ENCODE measurements at places on chromosomes 13 and 19.

- no peaks in the 10 kb centered on the region for H3K27me3 ChIP-seq
- no peaks in the 10 kb centered on the region for H3K4me1 ChIP-seq
- no peak overlapping the region for H3K27ac ChIP-seq
- no peak for DNase-seq
Observed at GRCh38 chr19:30008169-30008568, 66.1 kb downstream of the URI1 start.

GRCh38 chr13:30745906-30746686 lies 10.8 kb downstream of the ALOX5AP start:
- H3K27ac ChIP-seq: no peak overlapping the region
- H3K4me1 ChIP-seq: peaks cover 28% of the 10 kb centered on the region
- H3K4me3 ChIP-seq: no peak overlapping the region
- no peak for DNase-seq
- H3K36me3 ChIP-seq: peaks cover 21% of the 10 kb centered on the region
- H3K27me3 ChIP-seq: no peaks in the 10 kb centered on the region

DNA sequence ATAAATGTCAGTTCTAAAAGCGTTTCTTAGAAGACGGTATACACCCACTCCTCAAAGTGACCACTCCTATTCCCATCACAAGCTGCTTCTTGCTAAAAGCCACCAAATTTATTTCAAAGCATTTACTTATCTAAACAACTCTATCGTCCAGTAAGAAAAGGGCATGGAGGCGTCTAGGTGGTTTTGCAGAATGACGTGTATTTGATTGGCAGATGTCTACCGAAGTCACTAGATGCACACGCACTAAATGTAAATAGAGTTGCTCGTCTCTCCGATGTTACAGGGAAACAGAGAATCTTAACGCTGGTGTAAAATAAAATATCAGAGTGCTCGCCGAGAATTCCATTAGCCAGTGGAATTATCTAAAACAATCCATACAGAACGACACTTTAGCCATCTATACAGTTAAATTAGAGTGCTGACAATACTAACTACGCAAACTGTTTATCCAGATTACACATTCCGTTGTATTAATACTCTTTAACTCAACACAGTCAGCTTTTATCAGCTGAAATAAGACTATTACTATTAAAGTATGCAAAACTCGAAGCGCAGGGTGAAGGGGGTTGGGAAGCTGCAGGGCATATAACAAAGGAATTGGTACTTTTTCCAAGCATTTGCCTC lies 1.9 kb downstream of the KLF12 start:
- peaks cover 61% of the 10 kb centered on the region for H3K4me1 ChIP-seq
- no peaks in the 10 kb centered on the region for H3K36me3 ChIP-seq
- peak overlapping the region; percentile 95 for H3K27ac ChIP-seq
- peak overlapping the region; percentile 73 for H3K4me3 ChIP-seq
- peak; percentile 89 for DNase-seq

GRCh38 chr13:114097893-114098688 lies 34.3 kb downstream of the RASA3 start:
- no peak for DNase-seq
- no peaks in the 10 kb centered on the region for H3K4me1 ChIP-seq
- H3K27ac ChIP-seq: no peak overlapping the region
- no peak overlapping the region for H3K4me3 ChIP-seq
- H3K27me3 ChIP-seq: no peaks in the 10 kb centered on the region

GRCh38 chr13:21637296-21637695 lies 33.3 kb upstream of the MICU2 start:
- no peak overlapping the region for H3K27ac ChIP-seq
- no peaks in the 10 kb centered on the region for H3K36me3 ChIP-seq
- no peak overlapping the region for H3K4me3 ChIP-seq
- peaks cover 26% of the 10 kb centered on the region for H3K4me1 ChIP-seq

- no peaks in the 10 kb centered on the region for H3K36me3 ChIP-seq
- DNase-seq: no peak
- no peaks in the 10 kb centered on the region for H3K4me1 ChIP-seq
Observed at GRCh38 chr19:33280351-33280921, 21.9 kb downstream of the CEBPA start.

DNA sequence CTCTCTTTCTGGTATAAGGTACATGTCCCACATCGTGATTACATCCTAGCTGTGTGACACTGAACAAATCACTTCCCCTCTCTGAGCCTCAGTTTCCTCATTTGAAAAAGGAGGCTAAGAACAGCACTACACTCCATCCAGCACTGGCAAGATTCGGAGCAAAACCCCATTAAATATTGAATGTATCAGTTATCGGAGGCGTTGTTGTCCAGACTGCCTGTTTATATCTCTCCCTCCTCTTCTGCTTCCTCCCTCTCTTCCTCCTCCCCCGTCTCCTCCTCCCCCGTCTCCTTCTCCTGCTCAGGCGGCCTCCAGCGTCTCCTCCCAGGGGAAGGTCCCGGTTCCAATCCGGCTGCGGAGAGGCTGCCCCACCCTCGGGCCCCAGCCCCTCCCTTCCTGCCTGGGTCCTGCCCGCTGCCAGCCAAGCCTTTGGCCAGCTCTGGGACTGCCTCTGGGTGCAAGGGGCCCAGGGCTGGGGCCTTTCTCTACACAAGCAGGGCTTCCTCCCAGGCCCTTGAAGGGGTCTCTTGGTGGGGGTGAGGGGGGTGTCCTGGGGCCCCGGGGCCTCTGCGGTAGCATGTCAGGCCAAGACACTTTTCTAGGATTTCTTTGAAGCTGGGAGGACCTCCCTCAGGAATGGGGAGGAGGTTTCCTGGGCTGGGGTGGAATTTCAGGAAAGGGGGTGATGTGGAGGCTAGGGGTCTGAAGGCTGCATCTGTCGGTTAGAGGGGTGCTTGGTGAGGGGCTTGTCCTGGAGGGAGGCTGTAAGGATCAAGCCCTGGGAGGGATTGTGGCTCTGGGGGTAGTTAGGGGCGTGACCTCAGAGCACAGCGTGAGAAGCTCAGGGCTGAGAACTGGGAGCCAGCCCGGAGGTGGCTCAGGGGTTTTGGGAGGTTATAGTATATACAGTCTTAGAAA lies 1.9 kb downstream of the RRAS start:
- no peaks in the 10 kb centered on the region for H3K36me3 ChIP-seq
- H3K4me3 ChIP-seq: no peak overlapping the region
- no peaks in the 10 kb centered on the region for H3K27me3 ChIP-seq
- peaks cover 19% of the 10 kb centered on the region for H3K4me1 ChIP-seq
- H3K27ac ChIP-seq: no peak overlapping the region
- DNase-seq: peak; percentile 53

DNA sequence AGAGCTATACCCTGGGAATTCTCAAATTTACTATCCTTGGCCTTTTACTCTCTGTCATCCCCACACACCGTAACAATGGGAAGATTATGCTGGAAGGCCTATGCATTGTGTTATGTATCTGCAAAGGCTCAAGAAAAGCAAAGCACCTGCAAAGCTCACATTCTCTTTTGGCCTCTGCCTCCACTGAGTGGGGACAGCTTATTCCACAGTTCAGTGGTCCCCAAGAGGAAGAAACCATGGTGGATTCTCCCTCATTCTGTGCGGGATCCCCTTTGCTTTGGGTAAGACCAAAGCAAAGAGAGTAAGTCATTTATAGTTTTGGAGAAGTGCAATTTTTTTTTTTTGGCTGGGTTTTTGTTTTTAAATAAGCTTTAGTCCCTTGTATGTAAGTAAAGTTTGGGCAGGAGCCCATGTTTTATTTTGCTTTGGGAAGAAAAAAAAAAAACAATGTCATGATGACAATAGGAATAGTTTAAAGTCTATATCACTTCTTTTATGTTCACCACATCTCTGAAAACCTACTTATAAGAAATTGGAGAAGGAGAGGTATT lies 530.6 kb downstream of the FGF9 start:
- DNase-seq: no peak
- peaks cover 3% of the 10 kb centered on the region for H3K27me3 ChIP-seq
- no peaks in the 10 kb centered on the region for H3K4me1 ChIP-seq
- H3K27ac ChIP-seq: no peak overlapping the region
- no peaks in the 10 kb centered on the region for H3K36me3 ChIP-seq

GRCh38 chr19:46017874-46018675 lies 4.8 kb downstream of the PGLYRP1 start:
- H3K36me3 ChIP-seq: no peaks in the 10 kb centered on the region
- no peaks in the 10 kb centered on the region for H3K27me3 ChIP-seq
- no peak overlapping the region for H3K27ac ChIP-seq
- no peak overlapping the region for H3K4me3 ChIP-seq
- peaks cover 5% of the 10 kb centered on the region for H3K4me1 ChIP-seq
- no peak for DNase-seq

DNA sequence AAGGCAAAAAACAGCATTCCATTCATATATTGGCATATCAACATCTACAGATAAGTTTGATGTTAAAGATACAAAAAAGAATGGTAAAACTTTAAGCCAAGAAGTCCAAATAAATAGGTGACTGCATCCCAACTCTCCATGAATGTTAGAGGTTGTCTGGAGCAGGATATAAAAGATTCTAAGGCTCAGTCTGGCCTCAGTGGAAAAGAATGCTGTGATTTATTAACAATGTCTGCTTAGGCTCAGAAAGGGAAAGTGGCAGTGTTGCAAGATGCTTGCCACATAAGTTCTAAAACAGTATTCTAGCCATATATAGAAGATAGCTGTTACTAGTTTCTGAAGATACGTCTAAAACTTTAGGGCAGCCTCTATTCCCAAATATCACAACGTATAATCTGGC lies 179.8 kb upstream of the NBEA start:
- no peak overlapping the region for H3K27ac ChIP-seq
- no peaks in the 10 kb centered on the region for H3K4me1 ChIP-seq
- no peak overlapping the region for H3K4me3 ChIP-seq
- H3K36me3 ChIP-seq: no peaks in the 10 kb centered on the region
- DNase-seq: no peak
- H3K27me3 ChIP-seq: no peaks in the 10 kb centered on the region
